ENCODE measurements at places on chromosomes 3 and 15.

DNA sequence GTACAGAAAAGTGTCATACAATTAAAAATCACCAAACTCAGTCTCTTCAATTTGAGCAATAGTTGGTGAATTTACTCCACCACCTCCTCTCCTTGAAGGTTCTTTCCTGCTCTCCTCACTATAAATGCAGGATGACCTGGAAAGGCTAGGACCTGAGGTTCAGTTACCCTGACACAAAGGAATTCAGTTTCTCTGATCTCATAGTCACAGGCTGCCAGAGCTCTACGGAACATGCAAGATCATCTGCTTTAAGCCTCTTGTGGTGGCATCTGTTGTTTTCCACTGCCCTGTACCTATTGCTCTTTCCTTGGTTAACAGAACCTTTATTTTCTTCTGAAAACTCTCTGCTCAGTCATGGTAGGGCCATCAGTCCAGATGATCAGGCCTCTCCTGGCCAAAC lies 4.9 kb upstream of the TP63 start:
- DNase-seq: no peak

DNA sequence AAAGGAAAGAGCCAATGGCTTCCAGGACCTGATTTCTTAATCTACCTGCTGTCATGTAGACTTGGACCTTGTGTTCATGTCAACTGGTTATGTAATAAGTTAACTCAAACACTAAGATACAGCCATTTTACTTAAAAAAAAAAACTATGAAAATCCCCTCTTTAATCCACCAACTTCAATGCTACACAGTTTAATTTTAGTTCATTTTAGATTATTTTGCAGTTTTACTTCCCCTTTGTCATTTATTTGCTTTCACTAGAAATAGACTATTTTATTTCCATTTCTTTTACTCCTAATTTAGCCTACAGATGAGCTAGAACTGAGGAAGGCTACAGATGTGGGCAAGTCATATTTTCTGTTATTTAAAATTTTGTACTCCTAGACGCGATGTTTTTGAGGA lies 10.7 kb upstream of the DNAJC13 start:
- DNase-seq: no peak

GRCh38 chr15:31352911-31353811 lies 26.5 kb downstream of the KLF13 start:
- no peak for DNase-seq

DNA sequence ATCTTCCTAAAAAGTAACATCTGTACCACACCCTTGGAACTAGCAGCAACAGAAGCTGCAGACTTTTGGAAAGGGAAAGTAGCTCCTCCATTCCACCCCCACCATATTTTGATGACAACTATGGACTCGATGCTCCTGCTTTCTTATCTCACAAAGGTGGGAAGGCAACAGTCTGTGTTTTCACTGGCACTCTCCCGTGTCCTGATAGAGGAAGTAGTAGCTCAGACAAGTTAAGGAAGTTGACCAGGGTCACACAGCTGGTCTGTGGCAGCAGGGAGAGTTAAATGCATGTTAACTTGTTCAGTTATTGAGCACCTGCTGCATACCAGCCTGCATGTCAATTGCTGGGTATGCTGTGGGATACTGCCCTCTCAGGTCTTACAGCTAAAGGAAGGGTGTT lies 33.1 kb downstream of the BHLHE40 start:
- DNase-seq: no peak

DNA sequence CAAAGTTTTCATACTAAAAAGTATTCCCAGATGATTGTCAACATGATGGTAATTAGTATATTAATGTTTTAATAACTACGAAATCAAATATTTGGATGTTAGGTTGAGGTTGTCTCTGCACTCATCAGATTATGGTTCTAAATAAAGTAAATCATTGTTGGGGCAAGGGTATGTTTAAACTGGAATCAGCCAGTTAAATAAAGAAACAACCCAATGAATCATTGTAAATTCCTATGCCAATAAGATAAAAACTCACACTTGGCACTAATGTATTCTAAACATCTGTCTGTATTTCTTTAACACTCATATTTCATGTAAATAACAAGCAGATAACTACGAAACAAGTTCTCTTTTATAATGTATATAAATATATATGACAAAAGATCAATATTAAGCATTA lies 92.7 kb downstream of the PEAK1 start:
- no peak for DNase-seq

DNA sequence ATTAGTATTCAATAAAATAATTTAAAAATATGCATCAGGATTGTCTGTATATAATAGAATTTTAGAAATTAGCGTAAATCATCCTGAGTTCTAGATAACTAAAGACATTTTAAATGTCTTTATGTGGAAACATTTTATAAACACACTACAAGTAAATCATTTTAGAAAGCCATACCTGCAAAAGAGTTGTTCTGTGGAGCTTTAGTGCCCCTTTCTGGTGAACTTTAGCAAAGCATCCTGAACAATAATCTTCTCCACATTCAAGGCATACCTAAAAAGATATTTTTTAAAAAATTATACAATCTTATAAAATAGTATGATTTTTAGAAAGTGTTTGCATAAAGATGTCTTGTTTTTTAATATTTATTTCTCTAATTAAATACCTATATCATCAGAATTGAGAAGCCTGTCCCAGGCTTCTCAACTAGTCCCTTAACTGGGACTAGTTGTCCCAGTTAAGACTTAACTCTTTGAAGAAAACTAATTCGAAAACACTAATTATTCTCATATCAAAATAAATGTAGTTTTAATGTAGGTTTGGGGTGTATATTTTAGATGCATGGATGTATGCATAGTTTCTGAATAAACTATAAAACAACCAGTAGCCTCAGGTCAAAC lies 29.7 kb downstream of the ZBBX start:
- DNase-seq: peak; percentile 7

GRCh38 chr15:46034755-46035154 lies 399.9 kb downstream of the SQOR start:
- DNase-seq: no peak

- DNase-seq: no peak
Measured at GRCh38 chr3:12175137-12175593, 16.5 kb upstream of the TIMP4 start.

DNA sequence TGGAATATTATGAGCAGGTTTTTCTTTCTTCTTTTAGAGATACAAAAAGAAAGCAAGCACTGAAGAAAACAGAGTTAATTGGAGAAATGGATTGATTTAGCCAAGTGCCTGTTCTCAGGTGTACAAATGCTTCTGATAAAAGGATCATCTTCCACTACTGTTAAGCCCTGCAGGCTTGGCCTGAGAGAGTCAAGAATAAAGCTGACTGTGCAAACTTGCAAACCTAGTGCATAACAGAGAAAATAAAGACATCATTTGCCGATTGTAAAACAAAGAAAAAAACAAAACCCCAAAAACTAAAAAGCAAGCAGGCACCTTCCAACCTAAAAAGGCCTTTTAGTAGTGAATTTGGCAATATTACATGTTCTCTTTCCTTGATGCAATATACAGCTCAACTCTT lies 78.0 kb upstream of the CCDC80 start:
- DNase-seq: no peak

- DNase-seq: no peak
Measured at GRCh38 chr3:196694202-196694638, 17.8 kb downstream of the CEP19 start.

GRCh38 chr3:72571638-72572114 lies 276.6 kb downstream of the SHQ1 start:
- no peak for DNase-seq

DNA sequence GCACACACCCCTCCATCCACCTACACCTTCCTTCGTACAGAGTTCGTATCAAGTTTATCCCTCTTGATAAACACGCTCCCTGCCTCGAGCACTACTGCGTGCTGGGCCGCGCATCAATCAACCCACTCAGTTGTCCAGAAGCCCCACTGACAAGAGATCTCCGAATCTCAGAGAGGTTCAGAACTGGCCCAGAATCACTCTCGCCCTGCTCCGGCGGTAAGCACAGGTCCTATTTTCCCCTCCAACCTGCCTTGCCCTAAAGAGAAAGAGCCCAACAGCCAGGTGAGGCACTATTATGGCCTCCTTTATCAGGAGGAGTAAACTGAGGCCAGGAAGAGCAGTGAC lies 494 bp upstream of the NISCH start:
- DNase-seq: no peak

DNA sequence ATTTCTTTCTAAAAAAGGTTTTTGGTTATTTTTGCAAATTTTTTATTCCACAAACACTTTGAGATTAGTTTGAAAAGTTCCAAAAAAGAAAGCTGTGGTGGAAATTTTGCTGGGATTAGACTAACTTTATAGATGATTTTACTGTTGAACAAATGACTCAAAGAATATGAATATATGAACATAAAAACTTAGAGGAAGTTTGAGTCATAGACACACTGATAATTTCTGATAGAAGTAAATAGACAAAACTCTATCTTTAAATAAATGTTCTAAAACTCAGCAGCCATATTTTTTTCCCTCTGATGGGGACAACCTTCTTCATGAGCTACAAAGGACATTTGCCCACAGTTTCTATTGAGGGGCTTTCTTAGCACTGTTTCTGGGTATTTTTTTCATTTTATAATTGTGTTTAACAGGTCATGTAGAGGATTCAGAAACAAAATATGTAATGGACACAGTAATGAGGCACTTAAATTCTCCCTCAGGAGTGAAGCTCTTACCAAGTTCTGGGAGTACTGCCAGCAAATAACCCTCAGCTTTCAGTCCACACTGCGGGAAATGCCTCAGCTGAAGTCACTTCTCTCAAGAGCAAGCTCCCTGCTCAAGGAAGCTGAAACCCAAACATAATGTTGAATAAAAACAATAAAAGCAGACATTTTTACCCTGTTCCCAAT lies 157.6 kb downstream of the NFKBIZ start:
- no peak for DNase-seq

DNA sequence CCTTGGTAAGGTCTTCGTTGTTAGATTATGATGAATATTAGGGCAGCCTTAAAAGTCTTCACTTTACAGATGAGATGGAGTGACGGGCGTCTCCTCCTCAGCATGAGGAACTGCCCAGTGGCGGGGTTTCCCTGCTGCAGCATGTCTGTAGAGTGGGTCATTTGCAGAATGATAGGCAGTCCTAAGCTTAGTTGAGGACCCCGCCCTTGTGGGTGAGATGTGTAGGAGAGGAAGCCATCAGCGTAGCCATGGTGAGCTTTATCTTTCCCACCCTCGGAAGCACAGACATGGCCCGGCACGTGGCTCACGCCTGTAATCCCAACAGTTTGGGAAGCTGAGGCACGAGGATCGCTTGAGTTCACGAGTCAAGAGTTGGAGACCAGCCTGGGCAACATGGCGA lies 877 bp downstream of the NIT2 start:
- DNase-seq: no peak

DNA sequence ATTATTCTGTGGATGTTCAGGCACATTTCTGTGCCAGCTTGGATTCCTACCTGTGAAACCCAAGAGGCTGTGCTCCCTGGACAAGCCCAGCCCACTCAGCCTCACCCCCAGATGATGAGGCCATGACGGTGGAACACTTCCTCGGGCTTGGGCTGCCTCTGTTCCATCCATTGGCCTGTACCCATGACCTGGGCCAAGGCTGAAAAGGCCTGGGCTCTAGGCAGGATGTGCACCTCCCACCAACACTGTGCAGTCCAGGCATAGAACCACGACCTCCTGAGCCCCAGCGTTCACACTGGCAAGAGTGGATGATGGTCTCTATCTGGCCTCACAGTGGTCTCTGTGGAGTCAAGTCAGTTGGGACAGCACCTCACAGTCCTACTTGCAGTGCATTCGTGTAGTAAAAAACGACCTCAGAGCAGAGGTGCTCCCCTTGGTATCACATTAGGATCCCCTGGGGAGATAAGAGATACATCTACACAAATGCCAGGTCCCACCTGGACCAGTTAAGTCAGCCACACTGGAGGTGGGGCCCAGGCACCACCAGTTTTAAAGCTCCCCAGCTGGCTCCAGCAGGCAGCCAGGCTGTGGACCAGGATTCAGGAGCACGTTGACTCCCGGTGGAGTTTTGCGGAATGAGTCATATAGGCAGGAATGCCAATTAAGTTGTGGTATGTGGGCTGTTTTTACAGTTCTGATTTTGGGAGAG lies 39.0 kb upstream of the IGF1R start:
- DNase-seq: no peak

- DNase-seq: no peak
Measured at GRCh38 chr3:17478673-17479072, 263.8 kb downstream of the TBC1D5 start.

GRCh38 chr15:80689716-80690115 lies 5.4 kb upstream of the ABHD17C start:
- no peak for DNase-seq

DNA sequence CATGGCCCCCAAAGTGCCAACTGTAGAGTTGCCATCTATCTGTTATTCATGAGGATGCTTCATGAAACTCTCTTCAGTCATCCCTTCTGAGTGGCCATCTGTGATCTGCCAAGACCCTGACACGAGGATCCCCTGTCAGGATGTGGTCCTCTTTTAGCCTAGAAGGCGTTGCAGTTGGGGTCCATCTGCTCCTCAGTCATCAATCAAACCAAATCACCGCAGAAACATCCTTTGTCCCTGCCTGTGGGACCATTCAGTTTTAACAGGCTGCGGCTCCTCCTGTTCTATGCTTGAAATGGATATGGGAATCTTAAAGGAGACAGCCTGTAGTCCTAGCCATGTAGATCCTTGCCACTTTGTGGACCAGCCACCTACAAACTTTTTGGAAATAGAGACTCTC lies 5.9 kb upstream of the RPS27L start:
- no peak for DNase-seq

- DNase-seq: no peak
Measured at GRCh38 chr15:74750751-74751150, 2.1 kb downstream of the CYP1A2 start.

DNA sequence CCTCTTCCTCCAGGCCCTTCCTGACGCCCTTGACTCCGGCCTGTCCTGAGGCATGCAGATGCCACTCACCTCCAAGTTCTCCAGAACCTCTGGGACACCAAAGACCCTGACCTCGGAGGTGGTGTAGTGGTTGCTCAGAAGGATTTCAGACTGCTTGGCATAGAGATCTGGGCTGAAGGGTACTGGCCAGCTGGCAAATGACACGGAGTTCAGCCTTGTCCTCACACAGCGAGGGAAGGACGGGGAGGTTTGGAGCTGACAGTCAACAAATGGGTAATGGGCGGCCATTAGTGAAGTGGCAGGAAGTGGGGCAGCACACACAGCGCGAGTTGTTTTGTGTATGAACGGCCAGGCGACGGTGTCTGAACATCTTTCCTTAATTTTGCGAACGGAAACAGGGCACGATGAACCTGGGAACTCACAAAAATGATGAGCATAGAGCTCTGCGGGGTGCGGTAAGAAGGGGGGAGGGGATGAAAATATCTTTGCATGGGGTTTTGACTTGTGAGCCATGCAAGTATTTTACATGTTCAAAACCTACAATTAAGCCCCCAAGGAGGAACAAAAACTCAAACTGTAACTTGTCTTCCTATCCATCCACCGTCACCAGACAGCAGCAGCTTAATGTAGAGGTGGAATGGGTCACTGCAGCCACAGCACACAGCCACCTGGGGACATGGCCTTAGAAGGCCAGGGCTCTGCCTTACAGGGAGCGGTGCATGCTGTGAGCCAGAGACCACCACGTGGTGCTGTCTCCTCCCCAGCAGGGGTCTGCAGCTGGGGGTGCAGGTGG lies 43.6 kb upstream of the RPL32 start:
- no peak for DNase-seq

- DNase-seq: no peak
Measured at GRCh38 chr3:151772825-151773480, 39.2 kb downstream of the AADACL2 start.

- DNase-seq: no peak
Measured at GRCh38 chr3:194554473-194555123, 67.8 kb upstream of the ATP13A3 start.

Data from left renal cortex interstitium (tissue), 4 donors.